Activated effector memory CD4-positive, alpha-beta T cell treated with Interleukin-2 at 50 U/mL for 16 hours (primary cell): ENCODE measurements at places on chromosomes 4 and X.
A peak's percentile ranks its signal among the peaks of the same experiment; 100 is the strongest.

- no peak for DNase-seq
Observed at GRCh38 chr4:39682138-39682537, 15.8 kb upstream of the UBE2K start.

DNA sequence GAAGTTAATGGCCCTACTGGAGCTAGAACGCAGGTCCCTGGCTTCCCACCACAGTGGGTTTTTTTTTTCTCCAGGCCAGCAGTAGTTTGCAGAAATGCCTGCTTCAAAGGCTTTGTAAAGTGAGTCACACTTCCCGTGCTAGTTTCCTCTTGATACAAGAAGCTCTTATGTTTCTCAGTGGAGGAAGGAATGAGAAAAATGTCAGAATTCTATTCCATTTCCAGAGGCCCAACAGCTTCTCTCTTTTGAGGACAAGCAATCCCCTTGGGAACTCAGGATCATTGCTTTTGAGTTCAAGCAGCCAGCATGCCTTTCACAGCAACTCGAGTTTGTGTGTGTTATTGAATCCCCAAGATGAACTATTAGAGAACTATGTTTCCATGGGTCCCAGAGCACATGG is 134.3 kb downstream of the GUCY2F start:
- no peak for DNase-seq

DNA sequence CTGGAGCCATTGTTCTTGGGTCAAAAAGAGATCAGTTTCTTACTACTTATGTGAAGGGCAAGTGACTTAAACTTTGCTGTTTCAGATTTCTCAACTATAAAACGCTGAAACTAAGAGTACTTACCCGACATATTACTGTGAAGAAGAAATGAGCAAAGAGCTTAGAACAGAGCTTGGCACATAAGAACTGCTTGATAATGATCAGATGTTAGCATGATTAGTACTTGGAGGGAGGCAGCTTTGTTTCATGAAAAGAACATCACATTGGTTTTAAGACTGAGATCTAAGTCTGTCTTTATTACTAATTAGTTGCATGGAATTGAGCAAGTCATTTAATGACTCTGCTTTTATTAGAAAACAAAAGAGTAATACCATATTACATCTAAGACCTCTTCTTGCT is 169.1 kb downstream of the ARHGAP24 start:
- no peak for DNase-seq

DNA sequence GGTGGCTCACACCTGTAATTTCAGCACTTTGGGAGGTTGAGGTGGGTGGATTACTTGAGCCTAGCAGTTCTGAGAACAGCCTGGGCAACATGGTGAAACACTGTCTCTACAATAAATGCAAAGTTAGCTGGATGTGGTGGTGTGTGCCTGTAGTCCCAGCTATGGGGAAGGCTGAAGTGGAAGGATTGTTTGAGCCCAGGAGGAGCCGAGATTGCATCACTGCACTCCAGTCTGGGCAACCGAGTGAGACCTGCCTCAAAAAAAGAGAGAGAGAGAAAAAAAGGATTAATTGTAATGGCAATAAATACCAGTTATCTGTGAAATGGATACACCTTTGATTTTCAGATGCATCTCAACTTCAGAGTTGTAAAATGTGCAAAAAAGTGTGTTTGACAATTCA is 58.8 kb downstream of the SPRY1 start:
- DNase-seq = no peak

- no peak for DNase-seq
Observed at GRCh38 chrX:134251241-134251640, 14.3 kb downstream of the CCDC160 start.

DNA sequence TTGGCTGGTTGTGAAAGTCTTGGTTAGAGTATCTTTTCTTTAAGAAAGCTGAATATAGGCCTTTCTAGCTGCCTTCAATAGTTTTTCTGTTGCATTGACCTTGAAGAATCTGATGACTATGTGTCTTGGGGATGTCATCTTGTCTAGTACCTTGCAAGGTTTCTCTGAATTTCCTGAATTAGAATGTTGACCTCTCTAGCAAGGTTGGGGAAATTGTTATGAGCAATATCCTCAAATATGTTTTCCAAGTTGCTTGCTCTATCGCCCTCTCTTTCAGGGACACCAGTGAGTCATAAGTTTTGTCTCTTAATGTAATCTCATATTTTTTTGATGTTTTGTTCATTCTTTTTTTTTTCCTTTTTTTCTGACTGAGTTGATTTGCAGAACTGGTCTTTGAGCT is 194.7 kb downstream of the RAB28 start:
- no peak for DNase-seq

GRCh38 chrX:131985526-131986049 is 37.5 kb upstream of the STK26 start:
- DNase-seq = no peak

GRCh38 chrX:72203421-72203820 is 21.9 kb downstream of the PIN4 start:
- no peak for DNase-seq

DNA sequence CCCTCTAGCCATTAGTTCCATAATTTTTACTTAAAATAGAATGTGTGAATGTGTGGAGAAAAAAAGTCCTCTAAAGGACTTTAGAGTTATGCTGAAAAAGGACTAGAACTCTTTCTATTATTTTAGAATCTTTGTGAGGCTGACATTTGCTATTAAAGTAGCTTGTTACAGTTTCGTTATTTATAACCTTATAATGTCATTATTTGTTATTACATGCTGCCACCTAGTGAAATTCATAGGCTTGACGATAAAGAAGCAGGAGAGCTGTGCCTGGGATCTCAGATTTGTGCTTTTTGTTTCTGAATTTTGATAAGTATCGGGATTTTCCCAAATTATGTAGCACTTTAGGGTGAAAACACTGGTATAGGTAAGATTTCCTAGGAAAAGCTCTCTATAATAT is 38.5 kb upstream of the TAPT1 start:
- DNase-seq = no peak

DNA sequence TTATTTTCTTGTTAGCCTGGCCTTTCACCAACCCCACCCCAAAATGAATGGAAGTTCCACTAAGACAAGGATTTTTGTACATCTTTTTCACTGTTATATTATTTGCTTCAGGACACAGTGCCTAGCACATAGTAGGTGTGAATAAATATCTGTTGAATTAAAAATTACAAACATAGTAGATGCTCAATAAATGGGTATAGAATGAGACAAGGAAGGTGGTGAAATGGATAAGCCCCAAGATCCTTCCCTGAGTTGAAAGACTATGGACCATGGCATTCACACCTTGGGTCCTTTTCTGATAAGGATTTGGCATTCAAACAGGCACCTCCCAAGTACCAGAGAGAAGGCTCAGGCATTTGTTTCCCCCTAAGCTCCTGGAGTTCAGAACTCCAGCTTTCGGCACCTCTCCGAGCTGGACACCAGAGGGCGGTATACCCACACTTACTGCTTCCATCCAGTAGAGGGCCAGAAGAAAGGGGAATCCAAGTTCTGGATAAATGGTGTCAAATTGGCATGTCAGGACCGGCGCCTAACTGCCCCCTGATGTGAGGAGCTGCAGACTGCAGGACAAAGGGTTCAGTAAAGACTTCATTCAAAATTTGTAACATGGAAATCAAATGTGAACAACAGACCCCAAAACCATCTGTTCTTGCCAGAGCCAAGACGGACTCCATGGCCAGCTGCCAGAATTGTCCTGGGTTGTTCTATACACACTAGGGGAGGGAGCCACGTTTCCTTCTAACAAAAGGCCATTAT is 193.0 kb downstream of the GPC3 start:
- DNase-seq = peak; percentile 13

DNA sequence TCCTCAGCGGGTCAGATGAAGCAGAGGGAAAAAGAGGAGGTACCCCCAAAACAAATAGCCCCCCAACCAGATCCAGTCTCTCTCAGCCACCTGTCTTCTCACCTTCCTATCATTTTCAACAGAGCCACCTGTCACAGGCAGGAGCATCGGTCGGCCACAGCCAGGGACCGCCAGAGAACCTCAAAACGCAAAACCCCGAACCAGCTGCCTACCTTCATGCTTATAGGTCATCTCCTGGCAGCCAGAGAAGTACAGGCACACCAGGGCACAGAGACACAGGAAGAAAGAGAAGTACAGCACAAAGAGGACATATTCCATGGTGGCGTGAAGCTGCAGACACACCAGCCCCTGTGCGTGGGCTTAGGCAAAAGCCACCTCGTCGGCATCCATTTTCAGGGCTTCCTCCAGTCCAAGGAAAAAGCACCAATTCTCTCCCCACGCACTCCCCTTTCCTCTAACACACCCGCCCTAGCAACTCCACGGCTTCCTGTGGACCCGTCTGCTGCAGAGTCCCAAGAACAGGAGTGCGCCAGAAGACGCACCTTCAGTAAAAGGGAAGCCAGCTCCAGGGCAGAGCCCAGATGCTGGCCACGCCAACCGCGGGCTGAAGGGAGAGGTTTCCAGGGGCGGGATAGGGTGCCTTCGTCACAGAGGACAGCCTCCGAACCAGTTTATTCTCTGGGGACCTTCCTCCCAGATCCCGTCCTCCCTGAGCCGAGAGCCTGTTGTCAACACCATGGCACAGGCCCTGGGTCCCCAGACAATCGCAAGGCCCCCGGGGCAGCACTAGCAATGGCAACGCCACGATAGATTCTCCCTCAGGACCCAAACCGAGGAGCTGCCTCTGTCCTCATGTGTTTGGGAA is 51.8 kb upstream of the C4orf50 start:
- DNase-seq = no peak

- DNase-seq = no peak
Observed at GRCh38 chrX:96183843-96184242, 500.8 kb upstream of the DIAPH2 start.

DNA sequence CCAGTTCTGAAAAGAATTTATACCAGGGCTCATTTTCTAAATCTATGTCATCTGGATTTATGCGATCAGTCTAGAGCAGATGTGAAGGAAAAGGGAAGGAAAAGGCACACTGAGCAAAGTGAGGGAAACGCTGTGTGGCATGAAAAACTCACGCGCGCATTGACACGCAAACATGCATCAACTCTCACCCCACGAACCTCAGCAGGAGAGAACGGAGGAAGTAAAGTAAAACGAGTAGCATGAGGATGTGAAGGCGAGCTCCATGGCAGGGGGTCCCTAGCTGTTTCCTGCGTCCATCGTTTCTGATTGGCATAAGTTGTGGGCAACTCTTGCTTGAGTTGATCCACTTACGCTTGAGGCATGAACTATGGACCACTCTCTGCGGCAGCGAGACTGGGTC is 102.8 kb upstream of the PDLIM3 start:
- DNase-seq = no peak

DNA sequence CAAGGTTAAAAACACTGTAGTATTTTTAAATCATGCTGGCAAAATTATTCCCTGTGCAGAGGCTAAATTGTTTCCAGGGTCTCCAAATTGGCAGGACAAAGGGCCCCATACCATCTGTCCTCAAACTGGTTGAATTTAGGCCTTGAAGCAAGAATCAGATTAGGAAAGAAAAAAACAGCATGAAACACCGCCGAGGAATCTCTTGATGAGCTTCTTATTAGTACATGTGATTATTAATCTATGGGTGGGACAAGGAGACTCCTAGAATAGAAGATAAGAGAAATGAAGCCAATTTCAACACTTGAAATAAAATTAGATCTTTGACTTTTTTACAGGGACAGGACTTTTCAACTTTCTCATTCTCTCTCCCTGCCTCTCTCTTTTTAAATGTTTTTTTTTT is 7.1 kb upstream of the CLNK start:
- DNase-seq = no peak

- DNase-seq = no peak
Observed at GRCh38 chrX:67044866-67045265, 406.0 kb upstream of the EDA2R start.

DNA sequence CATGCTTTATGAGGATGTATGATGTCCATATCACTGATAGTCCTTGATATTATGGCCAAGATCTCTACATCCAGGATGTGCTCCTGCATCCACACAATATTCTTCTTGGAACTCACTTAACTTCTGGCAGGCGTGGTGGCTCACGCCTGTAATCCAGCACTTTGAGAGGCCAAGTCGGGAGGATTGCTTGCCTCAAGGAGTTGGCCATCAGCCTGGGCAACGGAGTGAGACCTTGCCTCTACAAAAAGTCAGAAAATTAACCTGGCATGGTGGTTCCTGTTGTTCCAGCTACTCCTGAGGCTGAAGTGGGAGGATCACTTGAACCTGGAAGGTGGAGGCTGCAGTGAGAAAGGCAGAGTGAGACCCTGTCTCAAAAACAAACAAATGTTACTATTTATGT is 2.3 kb upstream of the HNRNPD start:
- no peak for DNase-seq

GRCh38 chrX:37998586-37999262 is 7.6 kb upstream of the SYTL5 start:
- no peak for DNase-seq

- no peak for DNase-seq
Observed at GRCh38 chr4:14857981-14858380, 144.3 kb upstream of the CPEB2 start.

DNA sequence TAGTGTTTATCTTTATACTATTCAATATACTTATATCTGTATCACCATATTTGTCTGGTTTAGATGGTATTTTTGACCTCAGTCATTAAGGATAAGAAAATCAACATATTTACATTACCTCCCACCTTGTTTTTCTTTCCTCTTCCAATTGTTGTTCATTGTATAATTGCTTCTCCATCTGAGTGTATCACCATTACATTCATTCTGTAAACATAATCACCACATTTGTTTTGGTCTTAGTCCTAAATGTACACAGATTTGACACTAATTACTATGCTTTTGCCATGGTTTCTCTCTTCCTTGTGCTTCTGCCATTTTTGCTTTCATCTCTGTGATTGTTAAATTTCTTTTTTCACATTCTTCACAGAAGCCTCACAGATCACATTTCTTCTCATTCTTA is 12.7 kb downstream of the ARMCX6 start:
- no peak for DNase-seq

- no peak for DNase-seq
Observed at GRCh38 chr4:152356428-152357034, 179.4 kb downstream of the FBXW7 start.

GRCh38 chrX:116170511-116170910 is at the start of gene AGTR2:
Gene AGTR2 (plus strand): TSS chrX:116170744. CDS start chrX:116172281, 1,537 bp downstream.
- DNase-seq = no peak

DNA sequence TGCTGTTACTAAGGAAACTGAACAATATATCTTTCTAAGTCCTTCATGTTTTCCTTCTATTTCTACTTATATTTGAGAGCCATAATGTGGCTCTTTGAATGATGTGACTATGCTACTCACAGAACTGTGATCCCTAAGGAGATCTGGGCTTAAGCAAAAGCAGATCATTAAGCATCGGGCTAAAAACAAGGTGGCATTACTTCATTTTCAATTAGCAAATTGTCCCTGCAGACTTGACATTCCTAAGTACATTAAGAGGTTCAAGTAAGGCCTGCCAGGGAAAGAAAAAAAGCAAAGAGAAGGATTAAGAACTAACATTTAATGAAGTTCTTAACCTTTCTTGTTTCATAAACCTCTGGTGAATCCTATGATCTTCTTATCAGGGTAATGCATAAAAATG is 447.6 kb downstream of the PDGFC start:
- no peak for DNase-seq

DNA sequence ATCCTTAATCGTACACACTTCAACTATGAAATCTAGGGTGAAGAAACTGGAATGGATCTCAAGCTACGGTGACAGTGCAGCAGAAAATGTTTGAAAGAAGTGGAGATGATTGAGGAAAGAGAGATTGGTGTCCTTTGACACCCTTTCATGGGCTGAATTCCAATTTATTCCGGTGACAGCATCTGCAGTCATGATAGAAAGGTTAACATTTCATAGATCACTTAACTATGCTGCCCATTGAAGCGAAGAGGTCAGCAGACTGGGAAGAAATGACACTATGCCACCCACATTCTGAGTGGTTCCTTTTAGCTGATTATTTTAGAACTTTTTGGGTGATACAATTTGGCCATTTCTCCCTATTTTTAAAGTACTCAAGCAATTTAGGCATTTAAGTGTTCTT is 82.3 kb downstream of the DNAAF6 start:
- no peak for DNase-seq

GRCh38 chr4:112453321-112453720 is 62.7 kb downstream of the NEUROG2 start:
- DNase-seq = no peak
